ENCODE measurements at places on chromosomes 1 and 21.

GRCh38 chr1:155075535-155075934, 3.1 kb upstream of the EFNA3 start:
- DNase-seq: no peak

DNA sequence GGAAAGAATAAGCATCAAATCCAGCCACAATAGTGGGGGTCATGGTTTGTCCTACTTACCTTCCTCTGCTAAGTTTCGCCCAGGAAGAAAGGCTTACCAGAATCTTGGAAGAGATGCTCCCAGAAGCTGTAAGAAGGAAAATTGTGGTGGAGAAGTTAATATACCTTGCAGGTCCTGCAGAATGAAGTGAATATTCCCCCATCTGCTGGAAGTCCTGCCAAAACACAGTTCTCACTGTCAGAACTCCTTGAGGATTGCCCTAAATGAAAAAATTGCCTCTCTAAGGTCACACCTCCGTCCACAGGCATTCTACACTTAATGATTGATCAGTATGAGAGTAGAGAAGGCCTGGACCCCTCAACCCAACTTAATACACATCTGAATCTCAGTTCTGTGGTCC, 78.4 kb upstream of the RGS21 start:
- no peak for DNase-seq

DNA sequence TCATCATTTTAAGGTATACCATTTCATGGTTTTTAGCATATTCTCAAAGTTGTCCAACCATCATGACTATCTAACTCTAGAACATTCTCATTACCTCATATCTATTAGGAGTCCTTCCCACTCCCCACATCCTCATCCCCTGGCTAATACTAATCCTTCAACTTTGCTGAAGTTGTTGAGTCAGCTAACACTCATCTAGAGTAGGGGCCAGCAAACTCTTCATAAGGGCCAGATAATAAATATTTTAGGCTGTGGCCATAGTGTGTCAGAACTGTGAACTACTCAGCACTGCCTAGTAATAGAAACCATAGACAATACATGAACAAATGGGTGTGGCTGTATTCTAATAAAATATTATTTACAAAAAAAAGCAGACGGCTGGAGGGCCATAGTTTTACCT, 43.0 kb downstream of the TOR3A start:
- DNase-seq: no peak

- DNase-seq: no peak
Measured at GRCh38 chr1:19511116-19511515, 25.8 kb upstream of the CAPZB start.

DNA sequence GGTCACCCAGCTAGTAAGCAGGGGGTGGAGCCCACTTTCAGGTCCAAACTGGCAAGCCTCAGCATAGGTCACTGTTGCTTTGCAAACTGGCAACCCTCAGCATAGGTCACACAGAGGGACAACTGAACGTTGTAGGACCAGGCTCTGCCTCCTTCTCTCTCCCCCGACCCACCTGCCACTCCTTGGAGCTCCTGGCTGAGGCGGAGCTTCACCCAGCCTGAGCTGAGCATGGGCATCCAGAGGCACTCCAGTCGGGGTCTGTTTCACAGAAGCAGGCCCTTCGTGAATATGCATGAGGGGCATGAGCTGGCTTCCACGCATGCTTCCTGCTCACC, 24.2 kb downstream of the CAPZB start:
- DNase-seq: no peak

DNA sequence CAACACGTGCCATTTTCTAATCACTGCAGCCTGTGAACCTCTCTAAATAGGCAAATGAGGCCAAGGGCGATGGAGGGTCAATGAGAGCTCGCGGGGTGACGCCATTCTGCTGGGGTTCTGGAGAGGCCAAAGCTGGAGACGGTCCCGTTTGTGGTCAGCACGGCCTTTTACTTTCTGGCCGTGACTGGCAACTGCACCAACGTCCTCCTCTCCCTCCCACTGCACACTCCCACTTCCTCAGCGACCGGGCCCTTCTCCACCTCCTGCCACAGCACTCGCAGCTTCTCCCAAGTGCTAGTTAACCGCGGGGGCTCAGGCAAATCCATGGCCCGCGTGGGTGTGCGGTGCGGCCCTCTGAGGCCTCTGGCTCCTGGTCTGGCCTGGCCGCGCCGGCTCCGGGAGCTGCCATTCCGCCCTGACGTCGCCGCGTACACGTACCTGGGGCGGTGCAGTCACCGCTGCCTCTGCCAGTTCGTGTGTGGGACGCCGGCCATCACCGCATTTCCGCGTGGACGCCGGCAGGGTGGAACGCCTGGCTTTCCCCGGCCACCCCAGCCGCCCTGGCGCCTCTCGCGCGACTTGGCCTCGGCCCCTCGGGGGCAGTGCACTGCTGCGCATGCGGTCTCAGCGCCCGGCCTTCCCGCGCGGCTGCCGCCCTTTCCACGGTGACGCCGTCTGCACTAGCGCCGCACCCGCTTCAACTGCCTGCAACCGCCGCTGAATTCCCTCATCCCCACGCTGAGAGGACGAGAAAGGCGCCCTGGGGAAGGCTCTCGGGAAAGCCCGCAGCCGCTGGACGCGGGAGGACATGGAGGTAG, 18.2 kb downstream of the OR2C3 start:
- DNase-seq: no peak

GRCh38 chr1:81670286-81670685, 130.4 kb upstream of the ADGRL2 start:
- peak; percentile 9 for DNase-seq

DNA sequence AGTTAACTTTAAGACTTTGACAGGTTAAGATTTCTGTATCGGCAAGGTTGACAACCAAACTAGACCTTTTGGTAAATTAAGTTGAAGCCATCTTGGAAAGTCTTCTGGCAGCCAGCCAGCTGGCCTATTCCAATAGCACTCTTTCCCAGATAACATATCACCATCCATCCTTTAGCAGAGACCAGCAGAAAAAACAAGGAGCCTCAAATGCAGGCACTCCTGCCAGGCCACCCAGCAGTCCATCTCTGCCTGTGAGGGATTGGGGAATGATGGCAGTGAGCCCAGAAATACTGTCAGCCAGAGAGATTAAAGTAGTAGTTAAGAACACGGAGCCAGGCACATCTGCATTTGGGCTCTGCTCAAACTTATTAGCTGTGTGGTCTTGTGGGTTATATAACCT, 19.4 kb downstream of the ZBTB40 start:
- DNase-seq: no peak

DNA sequence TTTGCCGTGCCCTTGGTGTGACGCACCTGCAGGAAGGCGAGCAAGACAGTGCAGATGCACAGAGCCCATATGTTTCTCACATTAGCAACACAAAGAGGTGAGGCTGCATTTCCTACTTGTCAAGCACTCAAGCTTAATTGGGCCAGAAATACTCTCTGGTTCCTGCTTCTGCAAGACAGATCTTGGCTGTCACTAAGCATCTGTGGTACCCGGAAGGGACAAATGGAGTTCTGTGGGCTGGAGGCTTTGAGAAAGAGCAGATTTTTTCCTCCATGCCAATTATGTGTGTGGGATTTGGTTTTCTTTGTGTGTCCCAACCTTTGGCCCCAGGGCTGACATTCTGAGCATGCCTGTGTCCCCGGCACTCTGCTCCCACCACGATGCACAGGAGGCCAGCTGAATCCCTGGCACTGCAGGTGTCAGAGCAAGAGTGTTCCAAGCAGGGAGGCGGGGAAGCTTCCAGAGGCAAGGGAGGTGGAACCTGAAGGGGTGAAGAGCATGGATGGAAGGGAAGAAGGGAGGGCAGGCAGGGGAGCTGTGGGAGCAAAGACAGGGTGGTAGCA, 52.0 kb upstream of the STUM start:
- no peak for DNase-seq

DNA sequence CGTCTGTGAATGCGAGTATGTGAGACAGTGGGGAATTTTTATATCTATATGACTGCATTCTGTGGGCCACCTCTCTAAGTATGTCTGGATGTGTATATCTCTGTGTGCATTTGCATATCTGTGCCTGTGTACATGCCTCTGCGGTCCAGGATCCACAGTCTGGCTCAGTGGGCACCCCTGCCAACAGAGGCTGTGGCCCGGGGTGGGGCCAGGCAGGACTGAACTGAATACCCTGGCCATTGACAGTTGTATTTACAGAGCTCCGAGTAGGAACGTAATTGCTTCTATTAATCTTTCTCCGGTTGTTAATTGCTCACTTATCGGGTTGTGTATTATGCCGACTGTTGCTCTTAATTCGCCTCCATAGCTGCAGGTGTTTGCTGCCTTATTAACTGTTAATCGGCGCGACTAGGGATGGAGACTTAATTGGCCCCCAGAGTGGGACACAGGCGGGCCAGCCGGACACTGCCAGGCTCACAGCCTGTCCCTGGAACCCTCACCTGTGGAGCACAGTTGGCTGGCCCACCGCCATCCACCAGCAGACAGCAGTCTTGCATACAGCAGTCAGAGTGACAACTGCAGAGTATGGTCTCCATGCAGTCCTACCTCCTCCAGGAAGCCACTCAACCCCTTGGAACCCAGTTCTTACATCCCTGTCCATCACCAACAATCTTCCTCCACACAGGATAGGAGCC, 22.4 kb upstream of the ADGRB2 start:
- DNase-seq: no peak

DNA sequence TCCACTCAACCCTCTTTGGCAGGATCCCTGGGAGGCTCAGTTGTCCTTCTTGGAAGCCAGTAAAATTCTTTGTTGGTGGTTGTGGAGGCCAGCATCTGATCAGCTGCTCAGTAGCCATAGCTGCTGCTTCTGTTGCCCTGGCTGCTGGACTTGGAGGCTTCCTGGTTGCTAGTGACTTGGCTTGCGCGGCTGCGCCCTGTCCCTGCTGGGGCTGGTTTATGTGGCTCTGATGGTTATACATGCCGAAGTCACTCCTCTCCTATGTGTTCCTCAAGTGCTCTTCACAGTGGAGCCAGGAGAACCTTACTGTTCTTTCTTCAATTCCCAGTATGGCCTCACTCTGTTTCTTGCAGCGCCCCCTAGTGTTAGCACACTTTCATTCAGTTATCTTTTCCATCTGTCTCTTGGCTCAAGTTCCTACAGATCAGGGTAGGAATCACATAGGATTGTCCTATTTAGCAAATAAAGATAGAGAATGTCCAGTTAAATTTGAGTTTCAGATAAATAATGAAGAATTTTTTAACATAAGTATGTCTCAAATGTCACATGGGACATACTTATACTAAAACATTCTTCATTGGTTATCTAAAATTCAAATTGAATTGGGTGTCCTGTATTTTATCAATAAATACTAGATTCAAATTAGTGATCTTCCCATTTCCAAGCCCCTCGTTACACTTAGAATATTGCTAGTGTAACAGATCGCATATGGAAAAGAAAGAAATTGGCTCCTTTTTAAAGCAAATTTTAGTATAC, 176.5 kb downstream of the TGFB2 start:
- DNase-seq: no peak

- DNase-seq: no peak
Measured at GRCh38 chr1:29114654-29115053, 9.0 kb downstream of the TMEM200B start.

- no peak for DNase-seq
Measured at GRCh38 chr1:78715181-78715661, 65.6 kb downstream of the IFI44 start.

GRCh38 chr1:231970684-231971083, 344.1 kb downstream of the DISC1 start:
- no peak for DNase-seq

DNA sequence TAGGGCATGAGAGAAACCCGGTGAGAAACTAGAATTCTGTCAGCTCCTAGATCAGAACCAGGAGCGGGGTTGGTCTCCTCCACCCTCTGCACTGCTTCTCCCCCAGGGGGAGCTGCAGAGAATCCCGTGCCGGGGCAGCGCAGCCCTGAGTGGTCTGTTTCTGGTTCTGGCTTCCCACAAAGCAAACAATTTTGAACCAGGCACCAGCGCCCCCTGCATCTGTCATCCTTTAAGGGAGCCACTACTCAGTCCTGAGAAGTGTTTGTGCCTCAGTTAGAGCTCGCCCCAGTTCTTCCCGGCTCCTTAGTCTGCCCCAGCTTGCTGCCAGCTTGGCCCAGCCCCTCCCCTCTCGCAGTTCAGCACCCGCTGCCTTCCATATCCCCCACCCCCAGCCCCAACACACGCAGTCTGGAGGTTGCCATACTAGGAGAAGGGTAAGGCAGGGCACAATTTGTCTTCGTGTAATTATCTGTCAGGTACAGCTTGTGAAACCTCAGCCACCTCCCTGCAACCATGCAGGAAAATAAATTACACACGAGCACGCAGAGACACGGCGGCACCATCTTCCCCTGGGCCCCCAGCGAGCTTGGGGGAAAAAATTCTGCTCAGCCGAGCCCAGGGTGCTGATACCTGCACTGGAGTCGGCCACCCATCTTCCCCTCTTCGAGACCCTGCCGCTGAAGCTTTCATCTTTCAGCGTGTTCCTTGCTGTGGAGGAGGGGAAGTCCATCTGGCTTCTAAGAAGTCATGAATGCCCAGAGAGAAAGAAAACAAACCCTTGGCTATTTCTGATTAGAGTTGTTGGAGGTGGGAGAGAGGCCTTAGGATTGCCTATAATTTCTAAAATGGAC, 62.6 kb upstream of the CD1D start:
- DNase-seq: peak; percentile 42

DNA sequence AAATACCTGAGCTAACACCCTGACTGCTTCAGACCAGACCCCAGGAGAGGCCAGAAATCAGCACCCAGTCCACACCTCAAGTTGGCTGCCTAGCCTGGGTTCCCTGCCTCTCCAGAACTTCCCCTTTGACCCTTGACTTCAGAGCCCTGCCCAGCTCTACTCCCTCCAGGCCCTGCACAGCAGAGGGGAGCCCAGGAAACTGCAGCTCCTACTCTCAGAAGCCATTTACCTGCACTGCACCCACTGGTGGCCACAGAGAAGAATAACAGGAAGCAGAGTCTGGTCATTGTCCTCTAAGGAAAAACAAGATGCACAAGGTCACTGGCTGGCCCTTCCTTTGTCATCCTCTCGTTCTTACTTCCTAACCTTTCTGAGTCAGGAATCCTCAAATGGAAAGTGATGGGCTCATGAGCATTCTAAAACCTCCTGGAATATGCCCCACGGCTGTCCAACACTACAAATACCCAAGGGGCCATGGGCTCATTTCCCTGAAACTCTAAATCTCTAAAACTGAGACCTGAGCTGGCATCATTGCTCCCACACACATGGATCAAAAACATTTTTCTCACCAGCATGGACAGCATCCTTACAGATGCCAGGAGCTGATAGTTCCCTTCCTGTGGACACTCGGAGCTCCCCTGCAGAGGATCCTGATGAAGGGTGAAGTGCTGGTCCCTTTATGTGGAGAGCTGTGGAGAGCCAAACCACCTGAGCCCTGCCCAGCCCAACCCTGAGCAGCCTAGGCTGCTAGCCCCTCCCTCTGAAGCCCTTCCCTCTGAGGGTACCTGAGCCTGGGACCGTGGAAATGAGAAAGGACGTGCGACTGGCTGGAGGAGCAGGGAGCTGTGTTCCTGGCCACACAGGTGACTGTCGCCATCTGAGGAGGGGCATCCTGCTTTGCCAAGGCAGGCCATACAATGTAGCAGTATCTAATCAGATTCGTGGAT, at the start of gene ITLN2:
Gene ITLN2 (minus strand): TSS at position 652 of the 947 bp plus-strand sequence. CDS start 68 bp downstream, at position 584.
- DNase-seq: peak; percentile 3

- no peak for DNase-seq
Measured at GRCh38 chr1:3524556-3525203, 70.2 kb downstream of the ARHGEF16 start.

All from NCI-H2227 treated with DMSO at 0.1 percent for 48 hours (cell line).